Effector CD4-positive, alpha-beta T cell (primary cell): ENCODE measurements at places on chromosomes 2 and 18.

GRCh38 chr2:15647622-15648590, 56.2 kb downstream of the DDX1 start:
- no peak for DNase-seq

DNA sequence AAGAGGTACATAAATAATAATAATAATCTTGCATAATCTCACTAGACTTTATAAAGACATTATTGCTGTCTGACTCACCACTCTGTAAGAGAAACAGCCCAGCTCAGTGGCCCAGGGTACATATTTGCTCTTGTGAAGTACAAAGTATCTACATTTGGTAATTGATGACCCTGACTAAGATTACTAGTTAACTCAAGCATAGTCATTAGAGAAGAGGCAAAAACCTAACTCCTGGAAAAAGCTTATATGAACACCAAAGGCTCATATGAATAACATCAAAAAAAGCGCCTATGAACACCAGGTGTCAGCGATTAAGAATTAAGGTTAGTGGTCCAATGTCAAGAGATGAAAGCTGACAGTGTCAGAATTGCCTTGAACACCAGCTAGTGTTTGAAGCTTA, 38.4 kb downstream of the RAD51AP2 start:
- no peak for DNase-seq

- DNase-seq = no peak
Observed at GRCh38 chr18:7603259-7604000, 36.3 kb downstream of the PTPRM start.

DNA sequence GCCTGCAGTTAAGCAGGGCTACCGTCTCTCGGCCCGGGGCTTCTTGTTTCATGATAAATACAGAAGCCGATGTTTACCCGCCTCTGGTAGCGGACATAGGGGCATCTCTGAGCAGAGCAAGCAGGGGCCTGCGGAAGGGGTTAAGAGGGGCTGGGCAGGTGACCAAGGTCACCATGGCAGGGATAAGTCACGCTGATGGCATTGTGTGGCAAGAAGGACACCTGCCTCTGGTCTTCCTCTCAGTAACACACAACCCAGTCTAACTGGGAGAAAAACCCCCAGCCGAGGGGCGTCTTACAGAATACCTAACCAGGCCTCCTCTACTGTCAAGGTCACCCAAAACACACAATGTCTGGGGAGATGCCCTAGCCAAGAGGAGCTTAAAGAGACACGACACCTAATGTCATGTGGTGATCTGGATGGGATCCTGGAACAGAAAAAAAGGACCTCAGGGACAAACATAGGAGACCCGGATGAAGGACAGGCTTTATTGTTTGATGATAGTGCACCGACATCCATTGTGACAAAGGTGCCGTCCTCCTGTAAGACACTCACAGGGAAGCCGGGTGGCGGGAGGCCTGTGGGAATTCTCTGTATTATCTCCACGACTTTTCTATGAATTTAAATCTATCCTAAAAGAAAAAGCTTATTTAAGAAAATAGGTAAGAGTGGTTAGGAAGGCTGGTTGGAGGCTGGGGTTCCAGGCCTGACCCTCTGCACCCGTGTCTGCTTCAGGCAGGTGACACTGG, 24.8 kb downstream of the SH3BP4 start:
- DNase-seq = no peak

DNA sequence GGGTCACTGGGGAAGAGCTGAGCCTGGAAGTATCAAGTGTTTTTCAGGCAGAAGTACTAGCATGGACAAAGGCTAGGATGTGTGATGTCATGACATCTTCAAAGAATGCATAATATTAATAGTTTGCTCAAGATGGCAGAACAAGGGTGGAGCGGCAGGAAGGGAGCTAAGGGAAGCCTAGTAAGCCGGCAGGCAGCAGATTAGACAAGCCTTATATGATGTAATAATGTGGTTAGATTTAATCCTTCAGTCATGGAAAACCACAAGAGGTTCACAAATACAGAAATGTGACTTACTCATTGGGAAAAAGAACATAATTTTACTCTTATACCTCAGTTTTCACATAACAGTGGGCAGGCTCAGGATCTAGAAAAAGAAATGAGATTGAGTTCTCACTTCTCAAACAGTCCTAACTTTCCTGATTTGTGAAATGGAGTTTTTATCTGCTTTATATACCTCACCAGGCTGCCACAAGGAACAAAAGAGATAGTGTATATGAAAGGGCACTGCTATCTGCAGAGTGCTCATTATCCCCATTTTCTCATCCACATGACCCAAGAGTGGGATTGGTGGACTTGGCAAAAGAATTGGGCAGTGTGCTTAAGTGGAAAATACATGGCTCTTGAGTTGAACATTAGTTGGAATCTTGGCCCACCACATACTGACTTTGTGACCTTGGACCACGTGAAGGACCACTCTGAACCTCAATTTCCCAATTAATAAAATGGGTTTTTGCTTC, 89.1 kb upstream of the LHCGR start:
- no peak for DNase-seq
